ENCODE measurements at places on chromosomes 13 and 19. TPM values are rescaled to one million over a fixed set of nuclear protein-coding genes. Genes with fewer than 3 reads are reported as not detected.

The VMAC gene
- total RNA-seq, result 1.7 TPM

The SIGLEC10 gene
- total RNA-seq, result not detected

The FAM98C gene
- total RNA-seq, result 4.2 TPM

The ILF3 gene
- total RNA-seq, result 120 TPM

The SIGLEC7 gene
- not detected for total RNA-seq

The CTU1 gene
- total RNA-seq, result 2.2 TPM

The PNMA8B gene
- total RNA-seq, result under 0.01 TPM

The ZNF570 gene
- 8.1 TPM for total RNA-seq

The ARHGEF1 gene
- 11.5 TPM for total RNA-seq

The NAPSA gene
- total RNA-seq, result not detected

The NAT14 gene
- 7.2 TPM for total RNA-seq

The MZT1 gene
- 3.6 TPM for total RNA-seq

The ADAMTS10 gene
- 3.4 TPM for total RNA-seq

The PSG2 gene
- total RNA-seq, result 0.28 TPM

The ARRDC2 gene
- total RNA-seq, result 1.9 TPM

The CD33 gene
- total RNA-seq, result not detected

The FFAR3 gene
- not detected for total RNA-seq

The COG3 gene
- 31.9 TPM for total RNA-seq

The FBN3 gene
- not detected for total RNA-seq

The ATP8B3 gene
- 1.6 TPM for total RNA-seq

The CYP4F3 gene
- total RNA-seq, result not detected

The SYT3 gene
- total RNA-seq, result not detected

The KLK4 gene
- total RNA-seq, result not detected

The SIGLEC5 gene
- total RNA-seq, result not detected

The TRPC4 gene
- total RNA-seq, result 5.3 TPM

The SF3A2 gene
- total RNA-seq, result 4.8 TPM

The POU2F2 gene
- total RNA-seq, result 0.56 TPM

The RNF17 gene
- 0.28 TPM for total RNA-seq

The PRR22 gene
- 0.28 TPM for total RNA-seq

The SCGB2B2 gene
- total RNA-seq, result not detected
